ENCODE measurements at places on chromosomes 2 and 18. TPM values are rescaled to one million over a fixed set of nuclear protein-coding genes. Genes with fewer than 3 reads are reported as not detected.

- DNase-seq = peak; percentile 57
Observed at GRCh38 chr18:79693561-79694205, 14.1 kb downstream of the CTDP1 start.

- peak; percentile 58 for DNase-seq
Observed at GRCh38 chr2:109384308-109385271, 229.2 kb downstream of the SEPTIN10 start.

Gene CCDC141
- 0.47 TPM for polyA plus RNA-seq

Gene MAB21L4
- 1.2 TPM for polyA plus RNA-seq

DNA sequence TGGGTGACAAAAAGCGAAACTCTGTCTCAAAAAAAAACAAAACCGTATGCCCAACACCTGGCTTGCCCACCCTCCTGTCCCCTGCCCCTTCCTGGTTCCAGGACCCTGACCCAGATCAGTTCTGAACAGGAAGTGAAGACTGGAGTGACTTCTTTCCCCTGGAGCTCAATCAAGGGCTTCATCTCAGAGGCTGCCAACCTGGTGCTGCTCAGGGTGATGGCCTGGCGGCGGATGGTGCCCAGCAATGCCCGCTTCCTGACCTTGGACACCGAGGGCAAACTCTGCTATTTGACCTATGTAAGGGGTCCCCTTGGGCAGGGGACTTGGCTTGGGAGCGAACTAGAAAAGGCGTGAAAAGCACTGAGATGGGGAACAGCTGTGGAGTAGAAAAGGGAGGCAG, 5.9 kb downstream of the CATIP start:
- no peak for DNase-seq

GRCh38 chr18:26696786-26697185, 148.4 kb upstream of the KCTD1 start:
- DNase-seq = no peak

GRCh38 chr2:190413421-190413820, 5.3 kb downstream of the MFSD6 start:
- no peak for DNase-seq

- no peak for DNase-seq
Observed at GRCh38 chr2:11481789-11482472, 16.0 kb upstream of the E2F6 start.

- no peak for DNase-seq
Observed at GRCh38 chr18:3798032-3798431, 348.1 kb downstream of the TGIF1 start.

GRCh38 chr2:209314653-209315052, 109.2 kb upstream of the MAP2 start:
- no peak for DNase-seq

- DNase-seq = no peak
Observed at GRCh38 chr2:133682906-133683305, 114.6 kb upstream of the NCKAP5 start.

Gene NPPC
- 2.8 TPM for polyA plus RNA-seq

- DNase-seq = peak; percentile 57
Observed at GRCh38 chr2:240789501-240790369, 30.3 kb downstream of the KIF1A start.

- no peak for DNase-seq
Observed at GRCh38 chr2:2795438-2796091, 464.5 kb upstream of the MYT1L start.

- DNase-seq = no peak
Observed at GRCh38 chr18:36638224-36638623, 190.6 kb downstream of the TPGS2 start.

GRCh38 chr2:17401096-17401495, 117.1 kb downstream of the RAD51AP2 start:
- DNase-seq = no peak

- no peak for DNase-seq
Observed at GRCh38 chr18:23568281-23569138, 17.8 kb downstream of the NPC1 start.

Measured in sigmoid colon (tissue), 7 donors.